ENCODE measurements at places on chromosomes 2 and 18. TPM values are rescaled to one million over a fixed set of nuclear protein-coding genes. Genes with fewer than 3 reads are reported as not detected.

Gene SERPINB8
- 0.12 TPM for total RNA-seq

Gene PLEK
- total RNA-seq: 4.3 TPM

Gene PSMA8
- total RNA-seq: not detected

Gene MAPK4
- not detected for total RNA-seq

GRCh38 chr2:198253995-198254394 lies 449.6 kb downstream of the PLCL1 start:
- DNase-seq: no peak

GRCh38 chr18:45197526-45197970 lies 417.7 kb upstream of the SLC14A2 start:
- peak; percentile 45 for DNase-seq

DNA sequence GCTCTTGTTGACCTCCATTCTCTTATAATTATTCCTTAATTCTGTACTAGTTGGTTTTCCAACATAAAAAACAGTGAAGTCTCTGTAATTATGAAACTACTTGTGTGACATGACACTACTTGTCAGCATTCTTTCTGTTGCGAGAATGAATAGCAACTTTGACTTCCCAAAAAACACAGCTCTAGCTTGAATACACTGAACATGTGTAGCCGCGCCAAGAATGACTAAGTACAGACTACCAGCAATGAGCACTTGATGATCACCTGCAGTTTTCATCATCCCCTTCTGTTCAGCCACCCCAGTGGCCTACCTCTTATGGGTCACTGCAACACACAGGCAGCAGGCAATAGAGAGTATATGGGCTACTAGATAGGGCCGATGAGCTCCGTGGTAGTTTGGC lies 229.3 kb downstream of the TGIF1 start:
- DNase-seq: no peak

- no peak for DNase-seq
Observed at GRCh38 chr2:188091220-188091619, 200.5 kb upstream of the GULP1 start.

GRCh38 chr2:221377597-221377996 lies 194.5 kb downstream of the EPHA4 start:
- no peak for DNase-seq

GRCh38 chr2:197377670-197378069 lies 57.2 kb downstream of the SF3B1 start:
- no peak for DNase-seq

Measured in Caki2 (cell line).